Suppressor macrophage treated with lipopolysaccharide for 4 hours (primary cell): ENCODE measurements at places on chromosomes 16 and 17.

GRCh38 chr17:36731811-36732210 lies 130.4 kb downstream of the MRM1 start:
- no peak for DNase-seq

DNA sequence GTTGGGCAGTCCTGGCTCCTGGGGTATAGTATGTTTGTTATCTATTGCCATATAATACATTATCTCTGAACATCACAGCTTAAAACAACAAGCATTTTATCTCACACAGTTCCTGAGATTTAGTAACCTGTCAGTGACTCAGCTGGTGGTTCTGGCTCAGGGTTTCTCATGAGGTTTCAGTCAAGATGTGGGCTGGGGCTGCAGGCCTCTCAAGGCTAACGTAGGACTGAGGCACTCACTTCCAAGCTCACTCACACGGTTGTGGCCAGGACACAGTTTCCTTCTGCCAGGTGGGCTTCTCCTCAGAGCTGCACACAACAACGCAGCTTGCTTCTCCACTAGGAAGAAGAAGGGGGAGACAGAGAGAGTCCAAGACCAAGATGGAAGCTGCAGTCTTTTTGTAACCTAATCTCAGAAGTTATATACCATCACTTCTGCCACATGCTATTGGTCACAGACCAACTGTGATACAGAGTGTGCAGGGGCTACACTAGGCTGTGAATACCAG lies 10.3 kb upstream of the MED13 start:
- DNase-seq, result no peak

DNA sequence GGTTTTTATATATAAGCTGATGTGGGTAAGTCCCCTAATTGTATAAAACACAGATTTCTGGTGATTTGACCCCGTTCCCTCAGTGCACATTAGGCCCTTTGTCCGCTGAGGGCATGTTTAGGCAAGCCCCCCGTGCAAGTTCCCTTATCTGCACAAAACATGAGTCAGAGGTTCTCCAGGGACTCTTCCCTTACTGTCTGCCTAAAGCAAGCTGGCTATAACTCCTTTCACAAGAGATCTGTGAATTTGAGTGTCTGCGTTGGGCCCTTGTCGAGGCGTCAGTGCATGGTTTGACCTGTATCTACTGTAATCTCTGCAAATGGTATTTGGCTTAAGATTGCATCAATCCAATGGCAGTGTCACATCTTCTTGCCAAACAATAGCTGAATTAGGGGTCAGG lies 712.8 kb downstream of the CDH8 start:
- DNase-seq, result no peak

DNA sequence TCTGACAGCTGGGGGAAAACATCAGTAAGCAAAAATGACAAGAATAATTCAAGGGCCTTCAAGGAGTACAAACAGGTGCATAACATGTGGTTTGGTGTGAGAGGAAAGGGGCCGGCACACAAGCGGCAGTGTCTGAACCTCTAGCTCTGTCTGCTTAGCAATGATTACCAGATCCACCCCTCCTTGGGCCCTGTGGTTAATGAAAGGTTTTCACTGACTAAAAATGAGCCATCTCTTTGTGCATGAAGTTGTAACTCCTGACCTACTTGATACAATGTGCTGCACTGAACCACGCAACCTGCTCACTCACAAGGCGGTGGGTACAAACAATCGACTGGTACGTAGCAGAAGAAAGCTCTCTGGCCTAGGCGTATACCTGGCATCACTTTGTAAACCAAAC lies 15.1 kb downstream of the FAM117A start:
- no peak for DNase-seq

DNA sequence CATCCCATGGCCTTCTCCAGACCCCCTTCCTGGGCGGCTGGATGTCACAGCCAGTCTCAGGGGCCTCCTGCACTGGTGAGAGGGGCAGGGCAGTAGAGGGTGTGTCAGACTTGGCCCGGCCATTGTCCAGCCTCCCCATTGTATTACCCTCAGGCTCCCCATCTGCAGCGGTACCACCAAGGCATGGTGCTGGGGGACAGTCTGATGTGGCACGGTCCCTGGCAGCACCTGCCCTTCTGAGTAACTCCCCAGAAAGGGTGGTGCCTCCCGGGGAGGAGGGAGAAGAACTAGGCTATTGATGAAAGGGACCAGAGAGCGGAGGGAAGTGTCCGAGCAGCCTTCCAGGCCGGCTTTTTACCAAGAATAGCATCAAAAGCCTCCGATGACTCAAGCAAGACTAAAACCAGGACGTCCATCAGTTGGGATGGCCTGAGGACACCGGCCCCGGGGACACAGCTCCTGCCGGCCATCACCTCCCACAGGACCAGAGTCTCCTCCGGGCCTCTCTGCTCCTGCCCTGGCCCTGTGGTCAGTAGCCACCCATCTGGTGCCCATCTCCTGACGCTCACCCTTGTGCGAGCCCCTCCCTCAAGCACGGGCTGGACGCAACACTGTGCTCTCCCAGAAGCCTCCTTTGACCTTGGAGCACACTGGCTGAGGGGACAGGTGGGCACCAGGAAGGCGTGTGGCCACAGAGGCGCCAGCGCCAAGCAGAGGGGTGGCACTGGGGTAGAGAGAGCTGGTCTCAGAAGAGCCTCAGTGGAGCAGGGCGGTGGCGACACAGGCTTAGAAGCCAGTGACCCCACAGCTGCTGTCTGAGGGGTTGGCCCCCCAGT lies 5.8 kb upstream of the CPNE7 start:
- DNase-seq, result no peak

GRCh38 chr16:88639231-88640038 lies 1.1 kb downstream of the IL17C start:
- no peak for DNase-seq
